ENCODE measurements at places on chromosomes 4 and X.
A peak's percentile ranks its signal among the peaks of the same experiment; 100 is the strongest.

DNA sequence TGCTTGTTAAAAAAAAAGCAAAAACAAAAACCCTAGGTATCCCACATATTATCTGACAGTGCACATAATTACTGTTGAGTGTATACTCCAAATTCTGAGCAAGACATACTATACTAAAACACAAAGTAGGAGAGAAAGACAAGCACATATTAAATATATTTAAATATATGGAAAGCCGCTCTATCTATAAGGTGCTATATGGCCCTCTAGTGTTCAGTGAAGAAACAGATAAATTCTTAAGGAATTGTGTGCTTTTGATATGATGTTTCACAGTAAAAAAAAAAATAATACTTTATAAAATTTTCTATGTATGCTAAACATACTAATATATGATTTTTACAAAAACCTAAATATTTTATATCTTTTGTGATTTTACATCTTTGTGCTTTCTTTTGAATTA is 137.8 kb downstream of the FBXW7 start:
- DNase-seq, result no peak

- no peak for DNase-seq
Observed at GRCh38 chr4:100188829-100189228, 1.4 kb downstream of the DDIT4L start.

DNA sequence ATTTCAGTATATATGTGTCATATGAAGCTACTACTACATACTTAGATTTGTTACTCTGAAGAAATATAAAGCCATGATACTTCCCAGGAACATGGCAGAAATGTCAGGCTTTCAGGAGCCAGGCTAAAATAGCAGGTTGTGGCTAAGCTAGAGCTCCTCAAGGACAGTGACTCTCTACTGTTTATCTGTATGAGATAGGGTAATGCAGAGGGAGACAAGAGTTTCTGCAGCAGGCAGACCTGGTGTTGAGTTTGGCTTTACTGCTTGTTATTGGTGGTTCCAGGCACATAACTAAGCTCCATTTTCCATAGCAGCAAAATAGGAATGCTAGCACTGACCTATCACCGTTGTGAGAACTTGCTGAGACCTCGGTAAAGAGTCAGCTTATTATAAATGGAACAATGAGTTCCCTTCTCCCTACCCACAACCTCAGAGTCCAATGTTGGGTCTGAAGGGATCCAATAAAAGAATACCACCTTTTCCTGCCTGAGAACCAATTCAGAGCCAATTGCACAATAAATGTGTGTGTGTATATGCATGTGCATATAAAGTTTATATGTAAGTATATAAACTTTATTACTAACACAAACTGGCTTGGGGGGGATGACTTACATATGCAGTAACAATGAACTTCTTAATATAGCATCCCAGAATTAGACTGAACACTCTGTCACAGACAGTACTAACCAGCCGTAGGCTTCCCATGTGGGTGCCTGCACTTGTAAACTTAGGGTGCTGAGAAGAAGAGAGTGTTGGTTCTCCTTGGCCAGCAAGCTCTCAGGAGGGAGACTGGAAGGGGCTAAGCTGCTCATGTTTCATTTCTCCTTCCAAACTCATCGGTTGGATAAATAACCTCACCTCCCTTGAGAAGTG is 51.9 kb upstream of the PAQR3 start:
- DNase-seq, result no peak

DNA sequence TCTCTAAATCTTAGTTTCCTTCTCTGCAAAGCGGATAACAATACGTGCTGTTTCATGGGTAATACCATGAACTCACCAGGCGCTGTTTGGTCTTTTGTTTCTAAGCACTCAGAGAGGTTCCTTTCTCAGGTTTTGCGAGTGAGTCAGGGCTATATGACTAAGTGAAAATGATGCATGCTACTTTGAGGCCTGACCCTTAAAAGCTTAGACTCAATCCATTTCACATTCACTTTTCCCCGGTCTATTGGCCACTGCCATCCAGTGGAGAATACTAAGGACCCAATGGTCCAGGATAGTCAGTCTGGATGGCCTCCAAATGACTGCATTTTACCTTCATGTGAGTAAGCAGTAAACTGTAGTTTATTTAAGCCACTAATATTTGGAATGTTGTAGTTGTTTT is 400.8 kb upstream of the SLIT2 start:
- no peak for DNase-seq

DNA sequence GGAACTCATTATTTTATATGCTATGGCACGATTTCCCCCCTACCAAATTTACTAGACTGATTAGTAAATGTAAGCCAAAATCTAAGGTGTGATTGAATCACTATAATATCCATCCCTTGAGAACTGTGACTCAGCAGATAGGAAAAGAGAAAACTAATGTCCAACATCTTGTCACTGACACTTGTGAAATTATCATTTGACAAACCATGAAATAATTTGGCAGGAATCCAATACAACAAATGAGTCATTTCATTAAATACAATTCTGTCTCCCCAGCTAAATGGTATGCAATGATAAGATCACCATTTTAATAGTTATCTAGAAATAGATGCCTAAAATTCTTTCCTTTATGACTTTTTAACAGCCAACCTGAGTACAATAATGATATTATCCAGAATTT is 462.3 kb downstream of the DMD start:
- no peak for DNase-seq

- DNase-seq, result no peak
Observed at GRCh38 chrX:66602381-66602938, 36.4 kb downstream of the EDA2R start.

DNA sequence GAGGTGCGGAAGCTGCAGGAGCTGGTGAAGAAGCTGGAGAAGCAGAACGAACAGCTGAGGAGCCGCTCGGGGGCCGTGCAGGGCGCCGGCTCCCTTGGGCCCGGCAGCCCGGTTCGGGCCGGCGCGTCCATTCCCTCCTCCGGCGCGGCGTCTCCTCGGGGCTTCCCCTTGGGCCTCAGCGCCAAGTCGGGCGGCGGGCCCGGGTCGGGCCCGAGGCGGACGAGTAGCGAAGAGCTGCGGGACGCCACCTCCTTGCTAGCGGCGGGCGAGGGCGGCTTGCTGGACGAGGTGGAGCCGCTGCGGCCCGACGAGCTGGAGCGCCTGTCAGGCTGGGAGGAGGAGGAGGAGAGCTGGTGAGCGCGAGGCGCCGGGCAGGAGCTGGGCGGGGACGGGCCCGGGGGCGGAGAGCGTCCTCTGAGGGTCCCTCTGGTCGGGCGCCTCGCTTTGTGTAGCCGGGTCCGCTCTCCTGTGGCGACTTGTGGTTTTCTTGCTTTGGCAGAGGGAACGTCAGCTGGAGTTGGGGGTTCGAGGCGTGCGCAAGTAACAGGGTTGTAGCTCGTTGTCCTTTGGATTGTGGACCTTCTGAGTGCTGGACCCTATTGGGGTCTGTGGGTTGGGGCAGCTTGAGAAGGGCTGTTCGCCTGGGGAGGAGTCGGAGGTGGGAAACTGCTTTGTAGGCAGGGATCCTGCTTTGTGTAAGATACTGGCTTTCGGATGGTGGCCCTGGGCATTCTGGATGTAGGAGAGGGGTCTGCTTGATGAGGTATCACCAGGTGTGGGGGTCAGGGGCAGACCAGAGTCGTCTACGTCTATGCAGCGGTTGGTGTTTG is 662 bp downstream of the SLAIN2 start:
- peak; percentile 46 for DNase-seq

DNA sequence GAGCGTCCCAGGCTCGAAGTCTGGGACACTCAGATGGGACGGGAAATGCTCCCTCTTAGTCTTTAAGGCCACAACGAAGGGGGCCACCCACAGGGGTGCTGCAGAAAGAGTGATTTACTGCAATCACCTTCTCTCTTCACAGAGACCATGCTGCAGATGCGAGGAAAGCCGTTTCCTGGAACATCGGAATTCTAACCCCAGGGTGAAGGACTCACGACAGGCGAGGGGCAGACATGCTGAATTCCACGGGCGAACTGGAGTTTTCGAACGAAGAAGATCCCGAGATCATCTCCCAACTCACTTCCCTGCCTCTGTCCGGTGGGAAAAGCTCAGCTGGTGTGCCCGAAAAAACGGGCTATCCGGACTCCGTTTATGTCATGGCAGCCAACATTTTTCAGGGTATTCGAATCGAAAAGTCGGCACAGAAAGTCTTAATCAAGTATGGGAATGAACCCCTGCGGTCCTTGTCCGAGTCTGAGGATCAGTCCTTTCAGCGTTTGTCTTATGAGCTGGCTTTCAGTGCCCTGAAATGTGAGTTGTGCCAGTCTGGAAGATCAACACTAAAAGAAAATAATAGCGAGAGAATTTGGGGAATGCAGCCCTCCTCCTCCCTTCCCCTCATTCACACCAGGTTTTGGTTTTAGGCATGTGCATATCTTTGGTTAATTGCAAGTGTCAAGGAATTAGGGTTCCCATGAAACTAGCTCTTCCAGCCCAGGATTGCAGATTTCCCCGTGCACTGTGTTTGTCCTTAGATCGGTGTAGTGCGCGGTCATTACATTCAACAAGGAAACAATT is 905 bp downstream of the NSUN7 start:
- DNase-seq, result no peak

DNA sequence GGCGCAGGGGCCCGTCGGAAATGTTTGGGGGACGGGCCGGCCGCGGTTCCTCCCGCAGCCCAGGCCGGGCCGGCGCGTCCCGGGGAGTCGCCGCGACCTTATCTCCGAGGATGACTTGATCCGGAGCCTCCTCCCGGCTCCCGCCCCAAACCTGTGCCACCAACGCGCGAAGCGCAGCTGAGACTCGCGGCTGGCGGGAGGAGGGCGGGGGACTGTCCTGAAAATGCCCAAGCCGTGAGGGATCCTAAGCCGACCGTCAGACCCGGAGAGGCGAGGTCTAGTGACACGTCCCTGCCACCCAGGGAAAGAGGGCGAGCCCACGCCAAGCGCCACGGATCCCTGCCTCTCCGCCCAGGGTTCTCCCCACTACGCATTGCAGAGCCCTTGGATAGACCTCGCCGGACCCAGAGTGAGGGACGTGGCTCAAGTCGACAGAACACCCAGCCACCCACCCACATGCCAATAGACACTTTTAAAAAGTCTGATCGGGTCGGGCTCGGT is 26.9 kb downstream of the UTP14A start:
- no peak for DNase-seq

DNA sequence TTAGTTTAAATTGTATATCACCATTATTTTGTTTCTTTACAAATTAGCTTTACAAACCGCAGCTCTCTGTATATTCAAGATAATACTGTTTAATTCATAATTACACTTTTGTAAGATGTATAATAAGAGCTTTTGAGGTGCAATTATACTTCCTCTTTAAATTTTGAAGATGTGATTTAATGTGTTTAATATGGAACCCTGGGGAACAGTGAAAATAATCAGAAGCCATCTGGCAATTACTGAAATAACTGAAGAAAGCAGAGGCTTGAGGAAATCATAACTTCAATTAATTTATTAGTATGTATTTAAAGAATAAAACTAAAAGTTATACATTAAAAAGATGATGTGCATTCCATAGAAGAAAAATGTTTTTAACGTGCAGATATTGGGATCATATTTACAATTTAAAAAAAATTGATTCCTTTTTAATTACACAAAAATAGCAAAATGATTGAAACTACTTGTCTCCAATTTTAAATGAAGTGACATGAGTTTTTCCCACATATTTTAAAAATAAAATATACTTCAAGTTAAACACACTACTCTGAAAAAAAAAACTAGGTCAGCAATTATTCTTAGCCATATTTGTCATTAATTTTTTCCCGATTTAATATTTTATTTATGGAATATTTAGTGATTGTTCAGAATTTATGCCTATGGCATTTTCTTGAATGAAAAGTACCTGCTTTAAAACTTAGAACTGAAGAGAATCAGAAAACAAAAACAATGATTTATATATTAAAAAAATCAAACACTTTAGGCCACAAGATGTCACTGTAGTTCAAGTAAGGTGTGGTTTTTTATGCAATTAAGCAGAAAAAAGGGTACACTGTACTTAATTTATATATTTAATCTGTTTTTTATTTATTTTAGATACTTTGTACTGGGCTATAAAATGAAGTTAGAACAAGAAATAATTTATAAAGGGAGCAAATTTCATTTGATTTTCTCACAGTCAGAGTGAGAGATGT is 942.7 kb upstream of the NDST4 start:
- DNase-seq, result no peak

DNA sequence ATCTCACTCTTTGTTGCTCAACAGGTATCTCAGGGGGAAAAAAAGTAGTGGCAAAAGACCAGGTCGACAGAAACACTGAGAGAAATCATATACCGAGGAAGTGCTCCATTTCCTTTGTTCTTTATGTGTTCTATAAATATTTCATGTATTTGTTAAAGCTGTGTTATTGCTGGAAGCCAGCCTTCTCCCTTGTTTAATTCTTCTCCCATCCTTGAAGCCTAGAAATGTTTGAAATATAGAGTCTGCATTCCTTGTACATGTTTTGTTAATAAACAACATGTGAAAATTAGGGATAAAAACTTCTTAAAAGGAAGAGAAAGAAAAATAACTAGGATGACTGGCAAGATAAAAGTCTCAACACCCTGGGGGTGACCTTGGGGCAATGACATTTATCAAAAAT is 186.2 kb downstream of the ANKRD50 start:
- no peak for DNase-seq

DNA sequence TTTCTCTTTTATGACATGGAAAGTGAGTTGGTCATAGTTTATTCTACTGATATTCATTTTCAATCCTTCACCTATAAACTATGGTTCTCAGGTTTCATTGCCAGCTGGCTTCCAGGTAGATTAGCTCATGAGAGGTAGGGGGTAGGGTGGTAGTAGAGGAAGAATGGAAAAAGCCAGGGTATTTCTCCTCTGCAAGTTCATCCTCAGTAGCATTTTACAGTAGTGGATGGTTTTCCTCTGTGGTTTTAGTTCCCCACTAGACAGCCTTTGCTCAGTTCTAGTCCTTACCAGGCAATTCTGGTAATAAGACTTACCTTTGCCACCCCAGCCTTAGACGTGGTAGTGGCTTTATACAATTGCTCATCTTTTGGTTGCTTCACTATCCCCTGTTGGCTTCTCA is 8.9 kb upstream of the NAA11 start:
- no peak for DNase-seq

GRCh38 chr4:82569076-82569475 is 7.3 kb upstream of the TMEM150C start:
- no peak for DNase-seq

DNA sequence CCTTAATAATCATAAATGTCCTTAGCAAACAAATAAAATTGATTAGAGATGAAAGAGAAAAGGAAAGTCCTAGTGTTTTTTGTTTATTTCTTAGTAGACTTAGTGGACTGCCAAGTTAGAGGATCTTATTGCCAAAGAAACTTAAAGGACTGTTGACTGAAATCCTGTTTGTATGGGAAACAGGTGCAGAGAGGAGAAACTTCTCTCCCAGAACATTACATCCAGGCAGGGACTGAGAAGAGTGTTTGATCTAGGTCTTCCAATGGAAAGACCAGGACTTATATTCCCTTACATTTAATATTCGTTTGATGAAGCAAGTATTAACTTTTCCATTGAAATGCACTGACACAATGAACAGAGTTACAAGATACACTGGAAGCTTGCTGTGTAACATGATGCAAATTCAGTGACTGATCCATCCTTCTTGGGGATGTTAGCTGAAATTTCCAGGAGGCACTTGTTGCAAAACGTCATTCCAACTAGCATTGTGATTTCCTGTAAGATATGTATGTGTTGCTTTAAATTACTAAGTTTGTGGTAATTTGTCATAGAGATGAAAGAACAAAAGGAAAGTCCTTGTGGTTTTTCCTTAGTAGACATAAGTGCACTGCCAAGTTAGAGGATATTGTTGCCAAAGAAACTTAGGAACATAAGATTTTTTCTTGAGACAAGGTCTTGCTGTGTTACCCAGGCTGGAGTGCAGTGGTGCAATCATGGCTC is 505.6 kb downstream of the STIM2 start:
- no peak for DNase-seq

- DNase-seq, result no peak
Observed at GRCh38 chrX:100643212-100643611, 787 bp upstream of the SRPX2 start.

GRCh38 chrX:16882169-16882568 is 12.0 kb upstream of the RBBP7 start:
- no peak for DNase-seq

Measured in stimulated activated CD4-positive, alpha-beta T cell treated with anti-CD3 and anti-CD28 coated beads, Interleukin-1b, Interleukin-23, amount 100 ng/mL, for 48 hours (primary cell).